Skeletal muscle cell (primary cell): ENCODE measurements at places on chromosomes 1 and 21.

DNA sequence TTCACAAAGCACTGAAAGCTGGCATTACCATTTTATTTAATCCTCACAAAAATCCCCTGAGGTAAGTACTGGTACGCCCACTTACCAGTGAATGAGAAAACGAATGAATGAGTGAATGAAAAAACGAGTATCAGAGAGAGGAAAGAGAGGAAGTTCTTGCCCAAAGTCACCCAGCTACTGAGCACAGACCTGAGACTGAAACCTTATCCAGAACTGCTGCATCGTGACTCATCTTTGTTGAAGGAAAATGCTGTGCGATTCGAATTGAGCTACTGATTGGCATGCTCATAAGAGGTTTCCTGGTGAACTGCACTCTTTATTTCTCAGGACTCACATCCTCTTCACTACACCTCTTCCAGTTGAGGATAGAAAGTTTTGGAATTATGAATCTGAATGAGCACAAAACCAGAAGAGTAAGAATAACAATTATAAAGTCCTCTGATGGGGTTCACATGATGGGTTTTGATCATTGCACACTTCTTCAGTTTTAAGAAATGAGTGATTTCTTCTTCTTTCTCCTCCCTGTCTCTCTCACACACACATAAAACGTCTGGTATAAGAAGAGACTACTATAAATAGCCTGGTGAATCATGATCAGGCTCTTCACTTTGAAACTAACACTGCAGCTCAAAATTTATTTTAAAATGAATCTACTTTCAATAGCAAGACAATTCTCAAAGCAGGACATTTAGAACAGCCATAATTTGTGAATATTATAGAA lies 32.1 kb downstream of the IL12RB2 start:
- DNase-seq, result peak; percentile 57

DNA sequence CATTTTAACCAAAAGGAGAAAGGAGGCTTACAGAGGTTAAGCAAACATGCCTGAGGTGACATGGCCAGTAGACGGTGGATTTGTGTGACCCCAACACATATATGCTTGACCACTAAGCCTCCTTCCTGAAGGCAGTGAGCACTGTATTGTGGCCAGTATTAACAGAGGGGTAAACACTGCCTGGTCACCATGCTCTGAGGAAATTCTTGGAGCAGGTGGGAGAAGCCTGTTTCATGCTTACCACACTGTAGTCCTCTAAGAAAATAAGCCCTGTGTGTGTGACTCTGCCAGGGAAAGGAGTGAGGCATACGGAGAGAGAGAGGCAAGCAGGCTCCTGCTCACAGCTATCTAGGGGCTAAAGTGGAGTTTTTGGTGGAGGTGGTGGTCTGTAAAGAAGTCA lies 102.7 kb downstream of the KCND3 start:
- no peak for DNase-seq

DNA sequence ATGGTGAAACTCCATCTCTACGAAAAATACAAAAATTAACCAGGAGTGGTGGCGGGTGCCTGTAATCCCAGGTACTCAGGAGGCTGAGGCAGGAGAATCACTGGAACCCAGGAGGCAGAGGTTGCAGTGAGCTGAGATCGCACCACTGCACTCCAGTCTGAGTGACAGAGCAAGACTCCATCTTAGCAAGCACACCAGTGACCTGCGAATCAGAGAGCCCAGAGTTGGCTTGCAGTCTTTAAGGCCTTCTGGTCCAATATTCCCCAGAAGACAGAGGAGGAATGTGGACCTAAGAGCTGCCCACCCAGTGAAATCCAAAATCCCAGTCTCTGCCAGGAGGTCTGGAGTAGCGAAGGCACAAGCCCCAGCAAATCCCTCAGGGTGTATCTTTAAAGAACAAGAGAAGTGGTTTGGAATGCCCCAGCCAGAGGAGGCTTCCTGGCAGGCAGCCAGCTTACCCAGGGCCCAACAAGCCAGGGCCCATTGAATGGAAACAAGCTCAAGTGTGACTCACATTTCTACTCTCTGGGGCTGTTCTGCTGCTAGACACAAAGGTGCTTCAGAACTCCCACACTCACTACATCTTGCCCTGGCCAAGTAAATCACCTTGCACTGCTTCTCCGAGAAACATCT lies 23.9 kb downstream of the GPR161 start:
- peak; percentile 55 for DNase-seq

DNA sequence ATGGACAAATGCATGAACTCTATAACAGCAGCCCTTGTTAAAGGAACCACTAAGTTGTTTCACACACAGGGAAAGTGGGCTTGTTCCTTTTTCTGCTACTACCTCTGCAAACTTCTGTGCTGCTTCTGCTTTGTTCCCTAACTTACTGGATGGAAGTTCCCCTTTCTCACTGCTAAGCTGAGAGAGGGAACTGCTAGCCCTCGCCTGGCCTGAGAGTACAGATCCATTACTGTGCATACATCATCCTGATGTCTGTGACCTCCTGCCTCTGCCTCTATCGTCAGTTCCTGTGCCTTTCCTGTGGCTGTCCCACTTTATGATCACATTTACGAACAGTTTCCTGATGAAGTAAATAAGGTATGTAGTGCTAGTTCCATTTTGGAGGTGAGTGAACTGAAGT lies 3.5 kb downstream of the GNAT2 start:
- DNase-seq, result no peak

- peak; percentile 40 for DNase-seq
Observed at GRCh38 chr1:7267493-7267892, 482.2 kb downstream of the CAMTA1 start.

DNA sequence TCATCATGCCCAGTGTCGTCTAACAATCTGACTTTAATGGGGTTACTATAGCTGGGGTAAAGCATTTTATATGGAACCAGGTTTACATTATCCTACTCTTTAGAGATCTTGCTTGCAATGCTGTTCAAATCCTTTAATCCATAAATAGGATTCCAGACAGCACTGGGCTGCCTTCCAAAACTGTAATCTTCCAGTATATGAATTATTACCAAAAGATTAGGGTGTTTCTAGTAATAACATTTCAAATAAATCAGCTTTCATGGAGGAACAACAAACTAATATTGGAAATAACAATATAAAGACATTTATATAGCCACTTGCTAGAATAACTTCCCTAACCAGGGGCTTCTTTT lies 88.6 kb upstream of the PLXNA2 start:
- no peak for DNase-seq

DNA sequence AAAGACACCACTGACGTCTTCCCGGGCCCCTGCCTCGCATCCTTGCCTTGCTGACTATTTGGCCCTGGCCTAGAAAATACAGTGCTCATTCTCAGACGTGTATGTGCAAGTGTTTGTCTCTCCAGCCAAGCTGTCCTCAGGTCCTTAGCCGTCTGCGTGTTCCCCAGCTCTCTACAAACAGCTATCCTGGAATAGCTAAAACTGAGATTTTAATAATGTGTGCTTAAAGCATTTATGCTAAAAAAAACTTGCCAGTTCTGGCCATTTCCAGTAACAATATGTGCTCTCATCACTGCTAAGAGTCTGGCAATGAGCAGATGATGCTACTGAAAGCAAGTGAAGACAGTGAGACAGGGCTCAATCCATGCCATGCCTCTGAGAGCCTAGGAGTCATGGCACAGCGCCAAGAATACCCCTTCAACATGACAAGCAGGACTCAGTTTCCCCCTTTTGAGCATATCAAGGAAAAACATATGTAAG lies 55.7 kb downstream of the IRF2BP2 start:
- DNase-seq, result no peak

GRCh38 chr21:23887725-23888306 lies 1719.5 kb downstream of the MRPL39 start:
- no peak for DNase-seq

DNA sequence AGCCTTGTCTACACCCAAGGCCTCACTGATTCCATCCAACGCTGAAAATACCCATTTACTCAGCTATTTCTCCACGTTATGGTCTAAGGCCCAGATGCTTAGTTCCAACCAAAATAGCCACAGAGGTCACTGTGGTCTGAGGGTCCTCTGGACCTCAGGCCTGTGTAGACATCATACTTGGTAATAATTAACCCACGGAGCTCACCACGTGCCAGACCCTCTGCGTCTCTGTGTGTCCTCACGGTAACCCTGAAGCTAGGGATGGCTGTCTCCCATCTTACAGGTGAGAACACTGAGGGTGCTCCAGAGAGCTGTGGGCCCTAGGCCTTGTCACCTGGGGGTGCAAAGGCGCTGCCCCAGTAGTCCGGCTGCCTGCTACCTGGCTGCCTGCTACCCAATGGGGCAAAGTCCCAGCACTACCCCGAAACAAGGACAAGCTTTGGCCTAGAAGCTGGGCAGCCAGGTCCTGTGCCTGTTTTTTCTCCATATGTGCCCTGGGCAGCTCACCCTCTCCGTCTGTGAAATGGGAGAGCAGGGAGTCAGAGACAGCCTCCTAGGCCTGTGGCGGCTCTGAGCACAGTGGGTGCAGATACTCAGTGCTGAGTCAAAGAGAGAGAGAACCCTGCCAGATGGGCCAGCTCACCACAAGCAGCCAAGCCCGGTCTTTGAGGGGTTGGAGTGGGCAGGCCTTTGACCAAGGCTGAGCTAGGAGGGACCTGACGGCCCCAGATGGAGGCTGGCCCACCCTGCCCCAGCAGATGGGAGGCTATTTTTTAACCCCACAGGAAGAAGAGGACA lies 17.0 kb upstream of the RUNX3 start:
- no peak for DNase-seq

DNA sequence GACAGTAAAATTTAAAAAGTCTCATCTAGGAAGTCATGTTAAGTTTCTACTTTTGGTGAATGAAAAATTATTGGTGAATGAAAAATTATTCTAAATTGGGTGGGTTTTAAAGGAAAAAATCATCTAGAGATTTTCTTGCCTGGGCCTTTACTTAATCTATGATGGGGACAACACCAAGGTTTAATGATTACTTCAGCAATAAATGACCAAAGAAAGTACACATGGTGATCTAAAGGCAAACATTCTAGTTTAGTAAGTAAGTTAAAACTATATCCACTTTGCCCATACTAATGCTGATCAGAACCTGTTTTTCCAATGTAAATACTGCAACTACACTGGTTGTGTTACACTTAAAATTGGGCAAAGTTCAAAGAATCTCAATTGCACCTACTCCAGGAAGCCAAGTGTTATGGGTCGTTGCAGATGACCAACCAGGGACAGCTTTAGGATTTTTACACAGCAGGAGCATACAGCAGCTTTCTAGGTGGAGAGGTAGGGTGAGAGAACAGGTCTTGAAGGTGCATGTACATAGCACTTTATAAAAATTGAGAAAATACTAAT lies 14.6 kb upstream of the RPL5 start:
- no peak for DNase-seq
